ENCODE measurements at places on chromosomes 2 and 18. TPM values are rescaled to one million over a fixed set of nuclear protein-coding genes. Genes with fewer than 3 reads are reported as not detected.

DNA sequence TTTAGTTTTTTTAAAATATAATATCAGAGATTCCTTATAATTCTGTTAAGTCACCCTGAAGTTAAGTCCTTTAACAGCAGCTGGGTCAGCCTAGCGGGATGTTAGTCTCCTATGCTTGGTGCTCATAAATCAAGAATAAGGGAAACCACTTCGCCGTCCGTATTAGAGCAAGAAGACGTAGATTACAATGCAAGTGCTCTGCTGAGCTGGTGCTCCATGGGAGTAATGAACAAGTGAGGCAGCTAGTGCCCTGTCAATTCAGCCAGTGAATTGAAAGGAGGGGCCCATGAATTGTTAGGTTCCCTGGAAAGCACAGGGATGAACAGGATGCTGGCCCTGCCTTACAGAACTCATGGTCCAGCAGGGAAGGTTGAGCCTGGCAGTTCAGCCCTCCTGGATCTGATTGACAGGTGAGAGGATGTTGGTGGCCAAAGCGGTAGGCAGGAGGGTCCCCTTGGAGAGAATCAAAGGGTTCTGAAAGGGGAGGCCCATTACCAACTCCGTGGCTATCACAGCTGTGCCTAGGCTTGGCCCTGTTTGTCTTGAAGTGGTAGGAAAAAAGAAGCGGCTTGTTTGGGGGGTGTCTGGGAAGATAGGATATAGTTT is 30.8 kb downstream of the PLB1 start:
- DNase-seq, result no peak

GPR45 gene
- total RNA-seq, result not detected

SEH1L gene
- total RNA-seq, result 121 TPM

DNA sequence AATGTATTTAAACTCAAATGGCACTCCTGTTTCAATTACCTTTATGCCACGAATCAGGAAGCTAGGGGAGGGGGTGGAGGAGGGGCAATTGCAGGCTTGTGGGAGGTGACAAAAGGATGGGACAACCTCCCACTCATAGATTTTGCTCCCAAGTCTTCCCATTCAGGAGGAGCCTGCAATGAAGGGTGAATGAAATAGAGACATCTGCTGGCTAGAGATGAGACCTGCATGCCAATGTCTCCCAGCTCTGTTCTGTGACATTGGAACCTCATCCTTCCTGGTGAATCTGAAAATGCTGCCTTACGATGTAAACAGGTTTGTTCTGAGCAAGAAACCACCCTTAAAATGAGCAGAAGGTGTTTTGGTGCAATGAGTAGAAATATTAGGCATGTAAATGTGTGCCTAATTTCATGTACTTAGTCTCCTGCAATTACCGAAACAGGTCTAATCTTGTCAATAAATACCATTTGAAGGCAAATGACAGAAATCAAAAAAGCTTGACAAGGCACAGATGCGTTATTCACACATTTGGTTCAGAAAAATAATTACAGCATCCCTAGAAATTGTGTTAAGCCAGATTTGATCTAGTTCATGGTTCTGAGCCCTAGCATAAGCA is 2.7 kb upstream of the PID1 start:
- no peak for DNase-seq

GYPC gene
- 130 TPM for total RNA-seq

GRCh38 chr2:76446872-76447271 is 736.2 kb upstream of the GCFC2 start:
- no peak for DNase-seq

DQX1 gene
- 0.86 TPM for total RNA-seq

GRCh38 chr2:29016504-29016903 is 35.4 kb downstream of the TOGARAM2 start:
- no peak for DNase-seq

HRH4 gene
- total RNA-seq, result 1.9 TPM

DNA sequence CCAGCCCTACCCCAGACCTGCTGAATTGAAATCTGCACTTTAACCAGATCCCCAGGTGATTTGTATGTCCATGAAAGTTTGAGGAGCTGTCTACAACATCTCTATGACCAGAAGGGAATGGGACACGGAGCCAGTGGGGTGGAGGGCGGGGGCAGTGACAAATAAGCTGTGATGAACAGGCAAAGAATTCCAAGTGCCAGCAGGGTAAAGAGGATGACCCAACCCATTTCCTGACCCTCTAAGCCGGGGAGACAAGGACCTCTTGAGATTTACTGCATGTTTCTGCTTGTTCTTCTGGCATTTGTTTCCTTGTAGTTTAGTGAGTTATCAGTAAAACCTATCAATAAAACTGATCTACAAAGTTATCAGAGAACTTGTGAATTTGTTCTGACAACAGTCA is 8.7 kb downstream of the TET3 start:
- no peak for DNase-seq

- DNase-seq, result no peak
These were observed 96.1 kb downstream of the ITGA4 start for GRCh38 chr2:181553244-181553643.

SEMA4C gene
- 20.6 TPM for total RNA-seq

- DNase-seq, result no peak
These were observed 15.5 kb downstream of the PNO1 start for GRCh38 chr2:68172990-68173700.

GRCh38 chr2:32820088-32820487 is 126.7 kb upstream of the LTBP1 start:
- DNase-seq, result no peak

- no peak for DNase-seq
These were observed 592.3 kb upstream of the ID2 start for GRCh38 chr2:8089596-8089995.

ATOH8 gene
- total RNA-seq, result 0.29 TPM

GPR75 gene
- 3.7 TPM for total RNA-seq

- no peak for DNase-seq
These were observed 266.7 kb upstream of the MGAT5 start for GRCh38 chr2:133986881-133987795.

DNA sequence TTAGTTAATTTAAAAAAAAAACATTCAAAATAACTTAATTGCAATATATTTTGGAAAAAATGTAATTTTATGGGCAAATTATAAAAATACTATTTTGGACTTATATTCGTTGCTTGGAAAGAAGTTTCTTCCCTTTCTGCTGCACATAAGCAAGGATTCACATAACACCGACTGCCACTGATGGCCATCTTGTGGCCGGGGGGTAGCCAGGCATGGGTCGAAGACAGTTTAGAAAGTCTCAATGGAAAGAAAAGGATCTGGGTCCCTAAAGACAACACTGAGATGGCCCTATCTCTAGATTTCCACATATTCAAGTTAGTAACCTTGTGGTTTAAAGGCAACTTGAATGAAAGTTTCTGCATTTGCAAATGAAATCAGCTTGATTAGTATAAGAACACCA is 318.6 kb downstream of the AKAIN1 start:
- no peak for DNase-seq

GRCh38 chr2:207692206-207693065 is 19.0 kb upstream of the CCNYL1 start:
- DNase-seq, result peak; percentile 20

BCL11A gene
- not detected for total RNA-seq

CRYGD gene
- total RNA-seq, result not detected

DNA sequence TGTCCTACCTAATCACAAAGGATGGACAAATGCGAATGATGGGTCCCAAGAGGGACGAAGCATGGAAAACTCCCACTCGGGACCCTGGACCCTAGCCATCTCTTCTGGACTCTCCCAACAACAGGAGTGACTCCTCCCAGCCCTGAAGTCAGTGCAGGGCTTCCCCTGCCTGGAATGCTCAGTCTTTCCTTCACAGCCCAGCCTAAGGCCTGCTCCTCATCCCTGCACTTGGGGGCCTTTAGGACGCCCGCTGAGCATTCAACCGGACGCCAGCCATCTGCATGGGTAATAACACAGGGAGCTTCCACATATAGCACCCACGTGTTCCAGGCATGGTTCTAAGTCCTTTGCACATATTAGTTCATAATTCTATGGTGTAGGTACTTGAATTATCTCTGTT is 237.5 kb downstream of the KLHL29 start:
- DNase-seq, result no peak

GRCh38 chr2:85828725-85829124 is 60.1 kb downstream of the ST3GAL5 start:
- no peak for DNase-seq

- DNase-seq, result no peak
These were observed 133.4 kb downstream of the ATAD2B start for GRCh38 chr2:23793476-23793875.

Data from activated T-helper 1 cell treated with anti-CD3 and anti-CD28 coated beads, Interleukin-12 subunit alpha, Interleukin-12 subunit beta, Interleukin-2, Interleukin-4 antibody, amounts not matched to agents 30 ng/mL and 10 ng/mL and 1 ng/mL, durations not matched to agents 14 hours and 24 hours and 36 hours (primary cell).